ENCODE measurements at places on chromosomes 2 and 18.

GRCh38 chr2:120826716-120827410, 91.2 kb downstream of the GLI2 start:
- DNase-seq = no peak

- peak; percentile 57 for DNase-seq
Observed at GRCh38 chr2:230327418-230328154, 593 bp downstream of the SP140L start.

- DNase-seq = no peak
Observed at GRCh38 chr2:8999797-9000196, 3.7 kb downstream of the MBOAT2 start.

GRCh38 chr2:193810533-193810932, 1615.8 kb upstream of the TMEFF2 start:
- no peak for DNase-seq

- DNase-seq = no peak
Observed at GRCh38 chr2:69067866-69068265, 54.9 kb downstream of the ANTXR1 start.

DNA sequence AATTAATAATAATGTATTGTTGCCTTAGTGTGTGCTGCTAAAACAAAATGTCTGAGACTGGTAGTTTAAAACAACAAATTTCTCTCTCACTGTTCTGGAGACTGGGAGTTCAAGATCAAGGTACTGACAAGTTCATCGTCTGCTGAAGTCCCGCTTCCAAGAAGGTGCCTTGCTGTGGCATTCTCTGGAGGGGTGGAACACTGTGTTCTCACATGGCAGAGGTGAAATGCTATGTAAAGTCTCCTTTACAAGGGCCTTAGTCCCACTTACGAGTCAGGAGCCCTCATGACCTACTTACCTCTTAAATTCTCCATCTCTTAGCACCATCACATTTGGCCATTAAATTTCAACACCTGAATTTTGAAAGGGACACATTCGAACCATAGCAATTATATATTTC, 299.2 kb upstream of the RBMS1 start:
- no peak for DNase-seq

DNA sequence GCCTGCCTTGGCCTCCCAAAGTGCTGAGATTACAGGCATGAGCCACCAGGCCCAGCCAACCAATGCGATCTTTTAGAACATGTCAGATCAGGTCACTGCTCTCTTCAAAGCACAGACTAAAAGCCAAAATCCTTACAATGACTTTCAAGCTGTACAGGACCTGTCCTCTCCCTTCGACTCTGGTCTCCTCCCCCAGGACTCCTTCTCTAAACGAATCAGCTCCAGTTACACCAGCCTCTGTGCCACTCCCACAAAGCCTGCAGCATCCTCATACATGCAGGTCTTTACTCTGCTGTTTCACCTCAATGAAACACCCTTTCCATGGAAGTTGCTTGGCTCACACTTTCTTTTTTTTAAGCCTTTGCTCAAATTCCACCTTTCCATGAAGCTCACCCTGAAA, 436.0 kb downstream of the METTL4 start:
- DNase-seq = no peak

DNA sequence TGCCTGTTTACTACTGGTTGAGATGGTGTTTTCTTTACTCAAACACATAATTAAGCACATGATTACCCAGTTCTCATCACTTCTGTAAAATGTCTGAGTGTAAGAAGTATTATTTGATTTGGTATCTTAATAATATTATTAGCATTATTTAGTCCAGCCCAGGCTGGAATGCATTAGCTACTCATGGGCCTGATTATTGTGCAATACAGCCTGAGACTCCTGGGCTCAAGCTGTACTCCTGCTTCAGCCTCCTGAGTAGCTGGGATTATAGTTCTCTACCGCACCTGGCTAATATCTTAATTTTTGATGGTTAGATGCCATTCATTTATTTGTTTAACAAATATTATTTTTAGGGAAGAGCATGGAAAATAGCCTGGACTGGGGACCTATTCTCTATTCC, 197.6 kb upstream of the MC4R start:
- DNase-seq = no peak

- DNase-seq = no peak
Observed at GRCh38 chr2:203989521-203989920, 53.0 kb downstream of the ICOS start.

GRCh38 chr2:10220902-10221391, 81.8 kb upstream of the HPCAL1 start:
- no peak for DNase-seq

Measured in activated naive CD4-positive, alpha-beta T cell treated with anti-CD3 and anti-CD28 coated beads for 36 hours (primary cell).